ENCODE measurements at places on chromosomes 11 and 22.

- no peak for DNase-seq
Measured at GRCh38 chr11:117195761-117196160, 3.4 kb upstream of the TAGLN start.

DNA sequence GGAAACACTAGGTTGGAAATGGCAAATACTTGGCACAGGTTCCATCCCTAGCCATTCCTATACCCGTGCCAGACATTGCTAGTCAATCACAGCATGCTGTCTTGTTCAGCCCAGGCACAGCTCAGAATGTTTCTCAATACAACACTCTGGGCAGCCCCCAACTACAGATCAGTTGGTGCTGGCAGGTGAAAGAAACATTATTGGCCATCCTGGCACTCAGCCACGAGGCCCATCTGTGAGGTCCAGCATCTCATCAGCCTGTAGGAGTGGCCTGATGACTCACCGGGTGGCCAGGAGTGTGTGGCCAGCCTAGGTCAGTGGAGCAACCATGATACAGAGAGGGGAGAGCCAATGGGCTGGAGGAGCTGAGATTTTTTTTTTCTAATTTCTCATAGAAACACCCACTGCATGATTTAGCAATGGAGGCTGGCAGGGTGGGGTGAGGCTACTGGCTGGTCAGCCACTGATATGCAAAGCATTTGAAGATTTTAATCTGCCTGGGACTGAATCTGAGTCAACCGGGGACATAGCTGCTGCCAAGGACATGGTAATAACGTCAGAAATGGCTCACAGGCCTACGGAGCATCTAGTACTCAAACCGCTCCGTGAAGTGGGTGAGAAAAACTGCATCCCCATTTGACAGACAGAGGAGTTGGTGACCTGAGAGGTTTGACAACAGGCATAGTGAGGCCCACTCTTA, 5.4 kb downstream of the MYO18B start:
- DNase-seq = no peak

- no peak for DNase-seq
Measured at GRCh38 chr11:115389790-115390189, 114.4 kb downstream of the CADM1 start.

GRCh38 chr11:46121724-46122477, 647 bp upstream of the PHF21A start:
- DNase-seq = peak; percentile 69

- no peak for DNase-seq
Measured at GRCh38 chr11:83078269-83078668, 6.6 kb upstream of the RAB30 start.

DNA sequence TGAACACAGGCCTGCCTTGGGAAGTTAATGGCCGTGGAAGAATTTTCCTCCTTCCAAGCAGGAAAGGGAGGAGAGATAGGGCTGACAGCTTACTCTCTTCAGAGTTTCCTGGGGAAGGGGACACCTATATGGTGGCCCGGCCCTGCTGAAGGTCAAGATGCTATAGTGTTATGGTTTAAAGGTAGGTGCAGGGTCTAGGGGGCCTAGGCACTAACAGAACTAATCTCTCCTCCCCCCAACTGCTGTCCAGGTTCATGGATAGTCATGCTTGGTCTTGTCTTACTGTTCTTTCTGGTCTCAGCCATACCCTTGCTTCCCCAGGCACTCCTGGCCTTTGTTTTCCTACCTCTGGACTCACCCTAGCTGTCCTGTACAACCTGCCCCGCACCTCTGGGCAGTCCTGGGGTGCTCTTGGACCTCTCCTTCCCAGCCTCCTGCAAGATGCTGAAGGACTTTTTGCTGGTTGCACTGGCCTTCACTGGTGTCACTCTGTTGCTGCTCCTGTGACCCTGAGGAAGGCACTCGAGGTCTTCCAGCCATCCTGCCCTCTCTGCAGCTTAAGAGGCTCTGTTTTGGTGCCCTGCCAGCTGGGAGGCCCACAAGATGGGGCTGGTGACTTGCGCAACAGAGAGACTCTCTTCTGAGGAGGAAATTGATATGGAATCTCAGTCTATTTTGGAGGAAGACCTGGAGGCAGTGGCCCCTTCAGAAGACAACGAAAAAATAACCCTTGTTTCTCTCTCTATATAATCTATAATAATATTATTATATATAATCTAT, 17.9 kb downstream of the SEC14L3 start:
- DNase-seq = no peak

GRCh38 chr11:133530501-133530835, 1.8 kb downstream of the OPCML start:
- peak; percentile 43 for DNase-seq

- DNase-seq = no peak
Measured at GRCh38 chr11:129853518-129854231, 38.0 kb downstream of the TMEM45B start.

GRCh38 chr22:37267661-37268413, 14.5 kb upstream of the CYTH4 start:
- no peak for DNase-seq

GRCh38 chr11:101003468-101003867, 126.1 kb downstream of the PGR start:
- DNase-seq = no peak

DNA sequence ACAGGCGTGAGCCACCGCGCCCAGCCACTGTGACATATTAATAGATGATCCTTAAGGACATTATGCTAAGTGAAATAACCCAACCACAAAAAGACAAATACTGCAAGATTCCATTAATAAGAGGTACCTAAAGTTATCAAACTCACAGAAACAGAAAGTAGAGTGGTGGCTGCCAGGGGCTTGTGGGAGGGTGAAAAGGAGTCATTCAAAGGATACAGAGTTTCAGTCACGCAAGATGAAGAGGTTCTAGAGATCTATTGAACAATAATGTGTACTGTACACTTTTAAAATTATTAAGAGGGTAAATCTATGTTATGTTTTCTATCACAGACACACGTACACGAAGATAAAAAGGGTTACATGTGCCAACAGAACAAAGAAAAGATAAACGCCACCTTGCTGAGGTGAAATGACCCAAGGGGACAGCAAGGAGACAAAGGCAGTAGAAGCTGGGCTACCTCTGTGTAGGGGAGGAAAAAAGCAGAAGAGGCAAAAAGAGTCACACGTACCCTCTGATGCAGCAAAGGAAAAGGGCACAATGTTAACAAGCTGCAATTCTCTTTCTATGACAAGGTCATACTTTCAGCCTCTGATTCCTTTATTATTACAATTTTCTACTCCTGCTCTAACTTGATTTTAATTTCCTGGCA, 65.3 kb downstream of the AMBRA1 start:
- DNase-seq = no peak

GRCh38 chr22:32486656-32487390, 12.2 kb downstream of the FBXO7 start:
- DNase-seq = no peak

- DNase-seq = peak; percentile 85
Measured at GRCh38 chr11:6319704-6320410, 444 bp downstream of the CAVIN3 start.

- no peak for DNase-seq
Measured at GRCh38 chr22:24471570-24471969, 23.6 kb upstream of the UPB1 start.

GRCh38 chr11:22432291-22433093, 94.3 kb downstream of the SLC17A6 start:
- peak; percentile 39 for DNase-seq

DNA sequence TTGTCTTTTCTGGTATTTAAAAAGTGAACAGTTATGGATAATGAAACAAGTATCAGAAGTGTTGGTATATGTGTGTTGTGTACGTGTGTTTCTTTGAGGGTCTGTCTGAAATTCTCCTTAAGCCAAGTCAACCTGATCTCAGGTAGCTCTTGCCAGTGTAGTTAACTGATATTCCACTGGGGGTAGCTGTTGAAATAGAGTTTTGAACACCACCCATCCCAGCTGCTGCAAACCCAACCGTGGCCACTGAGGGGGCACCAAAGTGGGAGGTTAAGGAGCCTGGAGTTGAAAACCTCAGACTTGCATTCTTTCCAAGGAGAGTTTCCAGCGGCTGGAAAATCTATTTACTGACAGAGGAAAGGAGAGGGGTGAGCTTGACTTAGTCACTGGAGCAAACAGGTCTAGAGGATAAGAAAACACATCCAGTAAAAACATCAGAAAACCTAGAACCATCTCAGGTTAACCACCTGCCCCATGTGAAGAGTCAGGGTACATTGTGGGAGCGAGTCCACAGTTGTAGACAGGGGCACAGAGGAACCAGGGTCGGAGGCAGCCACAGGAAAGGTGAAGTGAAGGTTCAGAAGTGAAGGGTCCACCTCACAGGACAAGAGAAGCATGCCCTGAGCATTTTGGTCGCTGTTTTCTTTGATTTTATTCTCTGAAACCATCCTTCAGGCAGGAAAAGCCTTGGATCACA, 8.8 kb upstream of the CUL5 start:
- DNase-seq = peak; percentile 88

Data from iPS-NIHi11 (cell line).